ENCODE measurements at places on chromosomes 12 and 14.
A peak's percentile ranks its signal among the peaks of the same experiment; 100 is the strongest.

- peak; percentile 73 for DNase-seq
Measured at GRCh38 chr12:6792522-6793201, 3.3 kb downstream of the CD4 start.

DNA sequence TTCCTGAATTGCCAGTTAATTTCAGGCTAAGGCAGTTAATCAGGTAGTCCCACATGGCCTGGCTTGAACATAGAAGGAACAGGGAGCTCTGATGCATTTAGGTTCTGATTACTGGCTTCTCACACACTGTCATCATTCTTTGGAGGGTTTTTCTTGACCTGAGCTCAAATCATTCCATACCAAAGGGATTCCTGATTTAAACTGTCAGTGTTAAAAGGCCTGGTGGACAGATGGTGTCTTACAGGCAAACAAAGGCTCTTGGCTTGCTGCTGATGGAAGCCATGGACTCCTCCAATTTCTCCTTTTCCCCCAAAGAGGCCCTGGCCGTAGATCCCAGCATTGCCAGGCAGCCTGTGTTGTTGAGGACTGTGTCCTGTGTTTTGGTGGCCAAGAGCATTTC, 30.2 kb downstream of the CACNA1C start:
- DNase-seq: no peak

- DNase-seq: no peak
Measured at GRCh38 chr14:54123841-54124240, 167.2 kb upstream of the BMP4 start.

DNA sequence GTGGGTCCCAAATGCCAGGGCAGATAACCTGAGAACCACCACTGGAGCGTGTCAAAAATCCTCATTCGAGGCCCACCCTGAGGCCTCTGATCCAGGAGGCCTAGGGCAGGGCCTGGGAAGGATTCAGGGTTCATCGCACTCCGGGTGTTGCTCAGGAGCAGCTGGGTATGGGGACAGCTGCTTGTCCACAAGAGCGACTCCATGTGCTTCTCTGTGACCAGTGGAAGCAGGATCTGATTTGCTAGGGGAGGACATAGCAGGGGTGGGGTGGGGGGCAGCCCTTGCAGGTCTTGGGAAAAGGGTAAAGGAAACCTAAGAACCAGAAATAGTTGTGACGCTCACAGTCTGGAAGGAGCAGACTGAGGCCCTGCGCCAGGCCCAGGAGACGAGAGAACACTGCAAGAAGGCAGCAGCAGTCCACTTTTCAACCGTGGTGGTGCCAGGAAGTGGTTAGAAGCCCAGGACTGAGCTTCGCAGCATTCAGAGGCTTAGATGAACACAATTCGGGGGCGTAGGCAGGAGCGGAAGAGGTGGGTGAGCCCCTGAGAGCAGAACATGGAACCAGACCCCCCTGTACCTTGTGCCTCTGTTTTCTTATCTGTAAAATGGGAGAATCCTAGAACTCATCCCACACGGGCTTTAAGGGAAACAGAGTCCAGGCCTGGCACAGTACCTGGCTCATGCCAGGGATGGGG, 33.7 kb downstream of the ITPK1 start:
- no peak for DNase-seq

GRCh38 chr12:2688381-2688931, 106.3 kb upstream of the FKBP4 start:
- no peak for DNase-seq

DNA sequence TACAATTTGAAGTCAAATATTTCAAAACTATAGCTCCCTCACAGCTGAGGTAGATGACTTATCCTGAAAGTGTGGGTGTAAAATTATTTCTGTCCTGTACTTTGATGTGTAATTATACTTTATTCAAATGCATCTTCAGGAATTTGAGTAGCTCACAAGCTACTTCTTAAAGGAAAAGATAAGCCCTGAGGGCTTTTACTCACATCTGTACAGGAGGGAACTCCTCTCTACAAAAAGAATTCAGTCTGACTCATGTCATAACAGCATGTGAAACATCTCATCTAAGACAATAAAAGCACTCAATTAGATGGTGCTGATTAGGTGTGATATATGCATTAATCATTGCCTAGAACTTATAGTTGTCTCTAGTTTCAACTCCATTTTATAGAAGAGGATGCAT, 452.0 kb downstream of the PRKD1 start:
- no peak for DNase-seq

DNA sequence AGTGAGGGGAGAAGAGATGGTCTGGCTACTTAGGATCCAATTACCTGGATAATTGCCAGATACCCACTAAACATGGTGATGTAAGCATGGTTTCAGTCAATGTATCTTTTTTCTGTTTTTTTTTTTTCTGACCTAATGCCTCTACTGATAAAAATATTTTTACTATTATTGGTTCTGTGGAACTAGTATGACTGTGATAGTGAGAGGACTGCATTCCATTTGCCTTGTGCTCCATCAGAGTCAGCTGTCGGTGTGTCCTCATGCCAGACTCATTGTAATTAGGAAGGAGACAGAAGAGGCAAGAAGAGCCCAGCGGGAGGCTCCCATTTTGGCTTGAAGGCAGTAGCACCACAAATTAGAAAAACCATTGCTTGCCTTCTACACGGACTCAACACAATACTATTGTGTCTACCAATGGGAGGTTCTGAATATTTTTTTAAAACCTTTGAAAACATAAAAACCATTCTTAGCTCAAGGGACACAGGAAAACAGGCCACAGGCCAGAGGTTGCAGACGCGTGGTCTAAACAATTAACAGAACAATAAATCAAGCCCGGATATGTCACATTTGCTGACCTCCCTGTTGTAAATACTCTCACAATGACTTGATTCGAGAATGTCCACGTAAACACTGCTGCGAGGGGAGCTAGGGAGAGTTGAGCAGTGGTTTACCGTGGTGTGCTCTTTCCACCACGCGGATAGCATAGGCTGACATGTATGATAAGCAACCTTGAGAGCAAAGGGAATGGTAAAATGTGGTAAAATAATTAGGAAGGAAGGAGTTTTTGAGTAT, 13.5 kb upstream of the DCP1B start:
- no peak for DNase-seq

DNA sequence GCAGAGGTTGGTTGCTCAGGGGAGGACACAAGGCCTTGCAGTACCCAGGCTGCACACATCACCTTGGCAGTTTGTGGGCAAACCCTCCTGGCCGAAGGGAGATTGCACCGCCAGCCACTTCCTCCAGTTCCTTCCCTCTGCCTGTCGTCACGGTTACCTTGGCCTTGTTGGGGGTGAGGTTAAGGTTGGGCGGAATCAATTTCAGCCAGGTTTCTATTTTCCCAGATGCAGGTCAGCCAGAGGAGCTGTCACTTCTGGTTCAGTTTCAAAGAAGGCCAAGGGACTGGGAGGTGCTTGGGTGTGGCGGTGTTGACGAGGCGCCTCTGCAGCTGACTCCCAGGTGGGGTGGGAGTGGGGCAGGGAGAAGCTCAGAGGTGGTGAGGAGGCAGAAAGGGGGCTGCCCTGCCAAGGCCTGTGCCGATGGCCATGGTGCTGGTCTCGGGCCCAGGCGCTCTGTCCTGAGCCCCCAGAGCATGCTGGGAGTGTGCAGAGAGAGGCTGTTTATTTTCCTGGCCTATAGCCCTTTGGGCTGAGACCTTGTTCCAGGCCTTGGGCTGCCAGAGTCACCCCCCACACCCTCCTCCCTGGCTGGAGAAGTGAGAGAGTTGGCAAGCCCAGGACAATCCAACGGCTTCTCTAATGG, 31.4 kb downstream of the JDP2 start:
- peak; percentile 75 for DNase-seq

DNA sequence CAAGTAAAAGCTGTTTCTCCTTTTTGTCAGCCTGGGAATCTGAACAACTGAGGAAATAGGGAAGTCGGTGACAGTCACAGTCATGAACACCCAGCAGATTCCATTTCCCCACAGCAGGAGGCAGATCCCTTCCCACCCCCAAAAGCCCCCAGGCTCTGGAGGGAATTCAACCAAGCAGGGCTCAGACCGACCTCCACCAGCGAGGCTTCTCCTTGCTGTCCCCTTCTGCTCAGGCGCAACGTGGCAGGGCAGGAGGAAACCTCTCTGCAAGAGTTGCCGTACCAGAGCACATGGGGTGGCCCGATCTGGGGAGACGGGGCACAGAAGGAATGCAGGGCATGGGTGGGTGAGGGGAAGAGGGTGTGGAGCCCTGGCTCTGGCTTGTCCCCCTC, 319 bp downstream of the GALNT6 start:
- no peak for DNase-seq

- no peak for DNase-seq
Measured at GRCh38 chr14:92308716-92309115, 14.2 kb upstream of the SLC24A4 start.

DNA sequence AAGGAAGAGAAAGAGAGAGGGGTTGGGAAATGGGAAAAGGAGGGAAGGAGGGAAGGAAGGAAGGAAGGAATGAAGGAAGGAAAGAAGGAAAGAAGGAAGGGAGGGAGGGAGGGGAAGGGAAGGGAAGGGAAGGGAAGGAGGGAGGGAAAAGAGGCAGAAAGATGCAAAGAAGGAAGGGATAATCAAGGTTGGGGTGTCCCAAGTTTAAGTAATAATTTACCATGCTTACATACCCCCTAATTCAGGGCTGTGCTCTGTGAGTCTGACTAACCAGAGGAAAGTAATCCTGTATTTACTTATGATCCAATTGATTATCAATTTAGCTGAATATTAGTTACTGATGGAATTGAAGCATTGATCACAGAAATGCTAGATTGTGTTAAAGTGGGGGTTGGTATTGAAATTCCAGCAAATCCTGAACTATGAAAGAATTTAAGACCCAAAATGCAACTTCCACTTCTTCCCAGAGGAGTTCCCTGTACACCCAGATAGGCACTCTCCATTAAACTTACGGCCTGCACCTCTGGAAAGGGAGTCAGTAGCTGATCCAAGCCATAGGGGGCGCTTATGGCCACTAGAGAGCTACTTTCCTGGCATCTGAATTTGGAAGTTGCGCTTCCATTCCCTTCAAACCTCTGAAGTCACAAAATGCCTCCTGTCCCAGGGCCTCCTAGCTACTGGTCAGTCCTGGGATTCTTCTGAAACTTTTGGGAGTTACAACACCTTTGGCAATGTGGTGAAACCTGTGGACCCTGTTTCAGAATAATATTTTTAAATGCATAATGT, 162.7 kb upstream of the PWP1 start:
- DNase-seq: no peak

DNA sequence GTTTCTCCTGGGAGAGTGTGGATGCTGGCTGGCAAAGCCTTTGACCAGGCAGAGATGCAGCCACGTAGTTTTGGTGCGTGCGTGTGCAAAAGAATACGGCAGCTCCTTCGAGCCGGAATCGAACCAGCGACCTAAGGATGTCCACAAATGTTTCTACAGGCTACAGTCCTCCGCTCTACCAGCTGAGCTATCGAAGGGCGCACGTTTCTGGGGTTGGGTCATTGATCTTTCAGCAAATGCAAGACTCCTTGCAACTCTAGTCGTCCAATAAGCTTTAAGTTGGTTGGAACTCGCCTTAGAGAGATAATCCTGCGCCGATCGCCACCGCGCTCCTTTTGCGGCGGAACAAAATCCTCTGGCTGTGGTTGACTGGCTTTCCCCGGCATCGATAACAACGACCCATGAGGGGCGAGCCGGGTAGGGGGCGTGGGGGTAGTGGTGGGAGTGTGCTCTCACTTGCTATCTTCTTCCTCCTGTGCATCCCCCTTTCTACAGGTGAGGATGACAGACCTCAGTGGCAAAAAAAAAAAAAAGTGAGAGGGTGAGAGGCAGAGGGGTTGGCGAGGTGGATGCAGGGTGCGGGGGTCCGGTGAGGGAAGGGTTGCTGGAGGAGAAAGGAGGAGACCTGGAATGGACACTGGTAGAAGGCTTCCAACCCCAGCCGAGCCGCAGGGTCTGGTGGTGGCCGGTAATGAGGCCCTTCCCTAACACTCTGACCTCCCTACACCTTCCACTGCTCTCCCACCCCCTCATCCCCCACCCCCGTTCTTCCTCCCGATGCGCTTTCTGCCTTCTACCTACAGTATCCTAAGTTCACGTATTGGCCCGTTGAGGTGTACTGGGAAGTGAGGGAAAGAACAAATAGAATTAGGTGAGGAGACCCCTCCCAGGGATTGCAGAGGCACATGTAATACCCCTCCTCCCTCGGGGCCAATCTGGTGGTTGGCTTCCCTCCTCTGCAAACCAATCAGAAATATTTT, 11.8 kb upstream of the OR6S1 start:
- no peak for DNase-seq

GRCh38 chr14:74658535-74659131, 46.6 kb upstream of the LTBP2 start:
- no peak for DNase-seq

- no peak for DNase-seq
Measured at GRCh38 chr14:89750281-89750755, 204.2 kb downstream of the EFCAB11 start.

DNA sequence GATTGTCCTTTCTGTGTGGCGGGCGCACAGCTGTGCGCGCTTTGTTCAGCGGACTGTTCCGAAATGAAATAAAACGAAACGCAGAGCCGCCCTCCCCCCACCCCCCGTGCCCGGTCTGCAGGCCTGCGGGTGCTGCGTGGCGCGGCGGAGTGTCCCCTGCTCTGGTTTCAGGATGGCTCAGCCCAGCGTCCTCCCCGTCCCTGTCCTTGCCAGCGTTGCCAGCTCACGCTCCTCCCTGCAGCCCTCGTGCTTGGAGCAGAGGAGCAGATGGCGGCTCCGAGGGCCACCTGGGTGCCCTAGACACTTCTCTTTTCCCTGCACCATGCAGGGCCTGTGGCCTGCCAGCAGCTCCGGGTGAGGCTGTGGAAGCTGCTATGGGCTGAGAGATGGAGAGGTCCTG, 17.5 kb upstream of the BEGAIN start:
- peak; percentile 20 for DNase-seq

DNA sequence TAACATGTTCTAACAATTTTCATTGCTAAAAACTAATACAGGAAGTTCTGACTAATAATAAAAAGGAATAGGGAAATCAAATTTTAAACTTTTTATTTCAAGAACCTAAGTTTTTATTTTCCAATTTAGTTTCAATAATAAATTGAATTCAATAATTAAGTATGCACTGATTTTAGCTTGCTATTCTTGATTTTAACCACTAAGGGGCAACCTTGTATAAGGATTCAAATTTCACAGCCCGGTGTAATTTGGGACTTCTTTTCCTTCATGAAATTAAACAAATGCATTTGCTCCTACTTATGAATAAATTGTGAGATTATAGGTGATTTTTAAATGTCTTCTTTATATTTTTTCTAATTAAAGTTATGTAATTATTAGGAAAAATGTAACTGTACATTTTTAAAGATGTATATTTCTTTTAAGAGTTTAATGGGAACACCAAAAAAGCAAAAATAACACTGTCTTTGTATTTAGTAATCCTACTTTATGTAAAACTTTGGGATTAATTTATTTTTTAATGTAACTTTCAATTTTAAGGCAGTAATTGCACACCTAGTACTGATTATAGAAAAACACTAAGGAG, 241.4 kb upstream of the PDZRN4 start:
- DNase-seq: no peak

All from Right ventricle myocardium superior (tissue), 1 donor.